Fibroblast of gingiva (primary cell): ENCODE measurements at places on chromosomes 3 and 15.

- DNase-seq: no peak
Observed at GRCh38 chr3:64079369-64080150, 56.3 kb upstream of the PSMD6 start.

- DNase-seq: no peak
Observed at GRCh38 chr3:89221924-89222323, 114.5 kb downstream of the EPHA3 start.

DNA sequence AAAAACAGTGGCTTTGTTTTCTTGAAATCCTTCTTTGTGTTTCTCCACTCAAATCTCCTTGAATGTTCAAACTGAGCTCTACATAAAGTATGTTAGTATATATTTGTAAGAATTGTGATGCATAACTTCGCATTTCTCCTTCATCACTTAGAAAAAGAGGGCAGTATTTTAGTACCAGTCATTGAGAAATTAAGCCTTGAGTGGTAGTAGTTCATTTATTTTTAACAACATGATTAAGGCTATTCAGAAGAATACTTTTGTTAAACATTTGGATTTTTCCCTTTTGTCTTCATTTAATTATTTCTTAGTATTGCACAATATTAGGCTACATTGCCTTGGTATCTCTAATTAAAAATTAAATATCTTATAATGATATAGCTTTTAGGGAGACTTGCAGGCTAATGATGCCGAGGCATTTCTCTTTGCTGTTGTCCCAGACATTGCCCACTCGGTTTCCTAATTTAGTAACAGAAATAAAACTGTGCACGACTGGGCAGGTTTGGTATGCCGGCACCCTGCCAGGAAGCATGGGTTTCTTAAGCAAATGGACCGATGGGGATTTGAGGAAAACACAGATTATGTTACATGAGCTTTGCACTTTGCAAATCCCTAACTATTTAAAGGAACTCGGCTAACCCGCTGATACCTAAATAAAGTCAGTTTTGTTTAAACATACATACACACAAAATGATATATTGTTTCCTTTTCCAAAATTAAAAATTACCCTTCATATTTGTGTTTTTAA is 54.7 kb downstream of the LRRC28 start:
- DNase-seq: peak; percentile 92

GRCh38 chr3:19147905-19148767 is at the start of gene KCNH8:
KCNH8 (plus strand) TSS chr3:19148510; CDS start chr3:19148720, 210 bp downstream.
- no peak for DNase-seq

DNA sequence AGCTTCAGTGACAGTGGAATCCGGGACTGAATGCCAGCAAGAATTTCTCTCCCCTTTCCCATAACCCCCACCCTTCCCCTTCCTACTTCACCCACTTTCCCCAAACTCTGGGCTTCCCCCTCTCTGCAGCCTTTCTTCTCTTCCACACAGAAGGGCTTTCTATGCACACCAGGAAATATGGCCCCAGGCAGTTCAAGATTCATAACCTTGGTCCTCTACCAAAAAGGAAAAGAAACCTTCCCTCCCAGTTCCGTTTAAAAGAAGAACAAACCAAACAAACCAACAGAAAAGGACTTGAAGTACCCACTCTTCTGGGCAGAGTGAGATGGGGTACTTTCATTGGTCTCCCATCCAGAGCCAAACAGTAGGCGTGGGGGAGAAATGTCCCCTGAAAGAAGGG is 68.8 kb upstream of the ABHD2 start:
- DNase-seq: no peak

DNA sequence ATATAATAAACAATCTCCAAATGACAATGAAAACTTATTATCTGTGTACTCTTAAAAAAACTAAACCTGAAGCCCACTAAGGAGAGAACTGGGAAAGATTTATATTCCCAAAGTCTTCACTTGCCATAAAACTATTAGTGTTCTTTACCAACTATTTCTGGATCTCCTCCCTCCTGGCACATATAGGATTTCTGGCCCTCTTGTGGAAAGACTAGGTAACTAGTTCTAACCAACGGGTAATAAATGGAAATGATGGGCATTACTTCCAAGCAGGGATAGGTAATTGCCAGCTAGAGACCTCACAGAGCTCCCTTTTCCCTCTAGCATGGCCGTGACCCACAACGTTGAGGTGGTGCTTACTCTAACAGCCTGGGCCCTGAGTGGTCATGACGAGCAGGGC is 110.1 kb downstream of the DNAH12 start:
- peak; percentile 6 for DNase-seq

DNA sequence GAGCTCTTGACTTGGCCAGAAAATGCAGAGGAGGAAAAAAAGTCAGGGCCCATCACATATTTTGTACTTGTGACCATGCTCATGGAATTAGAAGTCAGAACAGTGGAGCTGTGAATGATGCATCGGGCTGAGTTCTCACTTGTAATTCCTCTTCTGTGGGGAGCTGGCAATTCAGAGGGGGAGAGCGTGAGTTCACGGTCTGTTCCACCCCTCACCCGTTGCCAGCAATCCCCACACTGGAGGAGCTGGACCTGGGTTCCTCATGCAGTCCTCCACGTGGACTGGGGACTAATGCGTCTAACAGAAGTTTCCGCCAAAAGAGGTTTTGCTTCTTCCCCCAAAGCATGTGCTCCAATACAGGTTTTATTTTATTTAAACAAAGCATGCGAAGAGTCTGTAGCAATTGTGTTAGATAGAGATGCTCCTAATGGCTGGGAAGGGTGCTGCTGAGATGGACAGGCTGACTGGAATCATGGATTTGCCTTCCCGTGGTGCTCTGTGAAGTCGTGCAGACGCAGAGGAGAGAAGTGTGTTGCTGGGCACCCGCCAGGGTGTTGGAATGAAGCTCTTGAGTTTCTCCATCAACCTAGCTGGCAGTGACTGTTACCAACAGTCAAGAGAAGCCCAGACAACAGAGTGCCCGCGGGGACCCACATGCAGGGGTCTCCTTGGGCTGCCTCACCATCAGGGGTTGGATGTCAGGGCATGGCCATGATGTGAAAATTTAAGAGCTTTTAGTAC is 77.4 kb upstream of the PCSK6 start:
- no peak for DNase-seq

DNA sequence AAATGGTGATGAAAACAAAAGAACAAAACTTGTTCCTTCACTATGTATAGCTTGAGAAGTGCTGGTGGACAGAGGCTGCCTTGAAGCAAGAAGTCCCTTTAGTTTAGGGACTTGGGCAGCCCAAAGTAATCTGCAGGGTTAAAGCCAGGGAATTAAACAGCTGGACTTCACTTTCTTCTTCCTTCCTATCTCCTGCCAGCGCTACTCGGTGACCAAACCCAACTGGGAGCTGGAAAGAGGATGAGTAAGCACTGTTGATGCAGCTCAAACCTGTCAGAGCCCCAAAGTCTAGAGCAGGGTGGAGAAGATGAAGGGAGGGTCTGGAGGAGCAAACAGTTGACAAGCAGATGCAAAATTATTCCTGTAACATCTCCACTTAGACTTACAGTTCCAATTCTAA is 73.1 kb upstream of the FBN1 start:
- peak; percentile 31 for DNase-seq

DNA sequence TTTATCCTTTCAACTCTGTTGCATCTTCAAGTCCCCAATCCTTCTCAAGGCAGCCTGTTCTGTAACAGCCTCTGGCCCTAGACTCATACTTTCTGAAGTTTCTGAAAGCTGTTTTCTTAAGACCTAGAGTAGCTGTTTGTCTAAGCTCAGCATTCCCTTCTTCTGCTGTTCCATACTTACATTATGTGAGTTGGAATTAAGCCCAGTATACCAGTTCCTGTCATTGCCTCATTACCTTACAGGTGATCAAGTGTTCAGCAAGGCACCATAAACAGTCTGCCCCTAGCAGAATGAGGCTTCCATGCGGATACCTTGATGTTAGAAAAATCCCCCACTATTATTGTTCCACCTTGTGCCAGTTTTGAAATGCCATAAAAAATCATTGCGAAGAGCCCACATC is 180.6 kb downstream of the PLCL2 start:
- DNase-seq: no peak

GRCh38 chr3:74106925-74107324 is 482.2 kb upstream of the PDZRN3 start:
- peak; percentile 34 for DNase-seq

- no peak for DNase-seq
Observed at GRCh38 chr15:54618120-54618519, 578.6 kb downstream of the RSL24D1 start.

GRCh38 chr3:69105320-69105719 is 17.1 kb downstream of the LMOD3 start:
- peak; percentile 59 for DNase-seq

- no peak for DNase-seq
Observed at GRCh38 chr3:12993517-12994356, 79.5 kb downstream of the IQSEC1 start.

DNA sequence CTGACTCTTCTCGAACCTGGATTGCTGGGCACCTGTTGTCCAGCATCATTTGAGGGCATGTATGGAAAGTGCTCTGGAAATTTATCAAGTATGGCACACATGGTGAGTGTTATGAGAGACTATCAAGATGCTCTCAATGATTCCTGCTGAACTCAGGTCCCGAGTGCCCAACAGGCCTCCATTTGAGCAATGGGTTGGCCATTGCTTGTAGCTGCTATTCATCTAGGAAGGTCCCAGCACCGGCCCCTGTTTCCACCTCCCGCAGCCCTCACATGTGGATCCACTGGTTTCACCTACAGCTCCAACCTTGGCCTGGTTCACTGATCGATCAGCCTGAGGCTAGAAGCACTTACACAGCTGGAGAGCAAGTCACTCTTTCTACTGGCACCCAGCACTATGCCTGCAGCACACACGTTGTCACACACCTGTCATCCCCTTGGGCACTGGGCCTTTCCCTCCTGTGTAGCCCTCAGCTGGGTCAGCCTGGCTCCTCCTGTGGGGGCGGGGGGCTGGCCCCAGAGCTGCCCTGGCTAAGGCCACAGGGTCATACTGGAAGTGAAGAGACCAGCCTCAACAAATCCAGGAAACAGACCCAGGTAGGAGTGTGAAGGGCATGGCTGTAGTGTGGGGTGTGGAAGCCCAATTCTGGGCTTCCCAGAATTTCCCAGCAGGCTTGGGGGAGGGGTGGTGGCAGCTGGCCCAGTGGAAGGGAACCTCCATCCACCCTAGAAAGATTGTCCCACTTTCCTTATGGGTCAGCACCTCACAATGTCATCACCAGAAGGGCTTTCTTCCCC is 41.7 kb upstream of the SMAD3 start:
- DNase-seq: no peak

- no peak for DNase-seq
Observed at GRCh38 chr15:81317642-81318017, 6.3 kb downstream of the STARD5 start.

- DNase-seq: no peak
Observed at GRCh38 chr3:17874636-17875035, 132.2 kb upstream of the TBC1D5 start.

- no peak for DNase-seq
Observed at GRCh38 chr3:147197739-147198138, 208.6 kb downstream of the ZIC4 start.

DNA sequence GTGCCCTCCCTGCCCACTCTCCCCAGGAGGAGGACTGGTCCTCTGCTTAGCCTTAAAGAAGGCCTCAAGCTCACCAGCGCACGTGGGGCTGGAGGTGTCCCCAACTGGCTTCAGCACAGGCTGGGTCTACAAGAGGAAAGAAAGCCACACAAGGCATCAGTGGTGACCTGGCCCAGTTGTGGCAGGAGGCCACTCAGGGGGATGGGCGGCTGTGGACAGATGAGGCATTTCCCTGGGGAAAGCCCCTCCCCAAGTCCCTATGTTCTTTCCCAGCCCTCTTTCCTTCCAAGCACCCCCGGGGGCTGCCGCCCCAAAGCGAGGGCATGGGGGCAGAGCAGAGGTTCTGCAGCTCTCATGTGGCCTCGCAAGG is 155.2 kb upstream of the TLE3 start:
- DNase-seq: no peak

GRCh38 chr15:92120094-92120795 is 266.7 kb downstream of the SLCO3A1 start:
- DNase-seq: peak; percentile 20

DNA sequence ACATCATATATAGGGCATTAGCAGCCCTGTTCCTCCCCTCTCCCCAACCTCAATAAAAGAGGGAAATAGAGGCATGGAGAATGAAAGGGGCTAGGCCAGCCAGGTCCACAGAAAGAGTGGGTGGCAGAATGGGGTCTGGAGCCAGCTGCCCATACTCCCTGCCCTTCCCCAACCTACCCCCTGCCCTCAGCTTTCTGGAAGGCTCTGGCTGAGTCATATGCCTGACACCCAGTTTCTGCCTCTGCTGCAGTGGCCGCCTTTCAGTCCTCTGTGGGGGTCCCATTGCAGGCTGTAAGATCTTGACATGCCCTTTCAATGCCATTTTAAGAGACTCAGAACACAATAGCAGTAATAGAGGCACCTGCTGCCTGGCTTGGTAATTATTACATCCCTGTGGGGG is 95.7 kb downstream of the LINGO1 start:
- no peak for DNase-seq

- peak; percentile 10 for DNase-seq
Observed at GRCh38 chr3:23356169-23356568, 153.0 kb downstream of the UBE2E2 start.

DNA sequence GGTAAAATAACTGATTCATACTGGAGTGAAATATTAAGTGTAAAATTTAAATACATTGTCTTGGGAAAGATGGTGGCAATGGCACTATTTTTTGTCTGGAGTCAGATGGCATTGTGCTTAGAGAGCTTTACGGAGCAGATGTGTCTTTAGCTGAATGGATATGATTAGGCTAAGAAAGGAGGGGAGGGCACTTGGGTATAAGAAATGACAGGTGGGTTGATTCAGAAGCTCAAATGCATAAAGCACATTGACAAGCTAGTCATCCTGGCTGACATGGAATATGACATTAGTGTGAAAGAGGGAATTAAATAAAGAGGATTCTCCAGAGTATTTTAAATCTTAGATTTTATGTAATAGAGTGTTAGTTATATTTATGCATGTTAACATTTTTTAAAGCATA is 570.1 kb upstream of the CBLB start:
- DNase-seq: no peak

GRCh38 chr3:50617096-50617791 is at the start of gene MAPKAPK3:
MAPKAPK3 (plus strand) TSS chr3:50617151; CDS start chr3:50617566, 415 bp downstream.
- DNase-seq: no peak
